ENCODE measurements at places on chromosomes 6 and 20.

- no peak for DNase-seq
Measured at GRCh38 chr20:56994006-56994405, 272.4 kb downstream of the BMP7 start.

DNA sequence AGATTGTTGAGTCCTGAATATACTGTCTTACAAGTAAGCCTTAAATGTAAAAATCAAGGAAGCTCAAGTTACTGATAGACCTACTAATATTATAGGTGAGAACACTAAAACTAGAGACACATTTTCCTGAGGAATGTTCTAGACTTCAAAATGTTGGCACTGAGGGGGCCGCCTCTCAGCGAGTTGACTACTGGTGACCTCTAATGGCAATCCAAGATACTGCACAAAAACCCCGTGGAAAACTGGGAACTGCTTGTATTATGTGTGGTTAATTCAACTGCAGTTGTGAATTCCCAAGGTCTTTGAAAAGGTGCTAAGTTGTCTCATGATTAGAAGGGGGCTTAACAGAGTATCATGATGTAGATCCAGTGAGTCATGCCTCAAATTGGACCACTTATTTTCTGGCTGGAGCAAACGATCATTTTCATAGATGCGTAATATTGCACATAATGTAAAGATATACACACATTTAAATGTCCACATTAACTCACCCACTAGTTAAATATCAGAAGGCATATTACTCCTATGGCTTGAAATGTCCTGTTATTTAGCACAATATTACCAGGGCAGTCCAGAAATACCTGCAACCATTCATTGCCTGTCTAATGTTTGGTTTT, 336.2 kb downstream of the FOXA2 start:
- no peak for DNase-seq

DNA sequence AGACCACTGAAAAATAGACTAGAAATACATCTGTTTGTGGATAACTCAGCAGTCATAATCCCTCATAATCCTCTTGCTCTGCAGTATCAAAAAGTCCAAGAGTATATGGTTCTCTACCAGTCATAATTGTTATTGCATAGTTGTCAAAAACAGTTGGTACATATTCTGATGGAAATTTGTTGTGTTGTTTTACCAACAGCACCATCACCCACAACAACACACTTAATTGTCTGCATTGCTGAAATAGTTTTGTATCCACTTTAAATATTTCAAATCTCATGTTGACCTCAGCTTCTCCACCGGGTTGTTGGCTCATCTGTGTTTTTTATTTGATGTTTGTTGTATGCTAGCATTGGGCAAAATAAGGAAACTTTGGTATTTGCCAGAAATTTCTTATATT, 39.4 kb downstream of the ITCH start:
- no peak for DNase-seq

GRCh38 chr20:33147299-33147698, 20.7 kb upstream of the BPIFA2 start:
- DNase-seq = no peak

- no peak for DNase-seq
Measured at GRCh38 chr6:69138893-69139494, 503.9 kb downstream of the ADGRB3 start.
